Foreskin keratinocyte (primary cell): ENCODE measurements at places on chromosomes 11 and 22. TPM values are rescaled to one million over a fixed set of nuclear protein-coding genes. Genes with fewer than 3 reads are reported as not detected.

DNA sequence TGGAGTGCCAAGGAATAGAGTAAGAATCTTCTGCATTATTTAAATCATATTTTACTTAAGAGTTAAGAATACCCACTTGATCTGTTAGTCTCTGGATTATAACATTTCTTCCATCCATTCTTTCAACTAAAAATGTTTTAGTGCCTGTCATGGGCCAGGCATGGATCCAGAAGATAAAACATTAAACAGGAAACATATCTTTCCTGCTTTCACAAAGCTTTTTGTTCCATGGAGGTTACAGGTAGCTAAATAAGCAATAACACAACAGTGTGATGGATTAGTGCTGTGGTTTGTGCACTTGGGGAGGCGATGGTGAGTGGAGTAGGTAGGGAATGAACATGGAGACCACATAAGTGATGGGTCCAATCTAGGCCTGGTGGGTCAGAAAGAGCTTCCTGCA, 258.5 kb downstream of the DDX10 start:
- DNase-seq, result no peak

DNA sequence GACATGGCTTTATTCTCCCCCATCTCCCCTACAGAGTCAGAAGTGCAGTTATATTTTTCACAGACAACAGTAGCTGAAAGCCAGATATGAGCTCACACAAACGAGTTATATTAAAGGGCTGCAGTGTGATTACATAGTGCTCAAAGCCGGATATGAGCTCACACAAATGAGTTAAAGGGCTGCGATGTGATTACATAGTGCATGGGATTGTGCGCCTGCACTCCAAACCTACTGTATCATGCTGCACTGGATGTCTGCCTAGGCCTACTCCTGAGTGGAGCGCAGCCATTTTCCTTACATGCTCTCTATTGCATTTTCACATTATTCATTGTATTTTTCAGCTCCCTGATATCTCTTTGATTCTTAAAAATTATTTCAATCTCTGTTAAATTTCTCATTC, 414.6 kb upstream of the LARGE1 start:
- peak; percentile 2 for DNase-seq

GRCh38 chr11:64128255-64129006, 37.5 kb downstream of the MACROD1 start:
- DNase-seq, result no peak

DNA sequence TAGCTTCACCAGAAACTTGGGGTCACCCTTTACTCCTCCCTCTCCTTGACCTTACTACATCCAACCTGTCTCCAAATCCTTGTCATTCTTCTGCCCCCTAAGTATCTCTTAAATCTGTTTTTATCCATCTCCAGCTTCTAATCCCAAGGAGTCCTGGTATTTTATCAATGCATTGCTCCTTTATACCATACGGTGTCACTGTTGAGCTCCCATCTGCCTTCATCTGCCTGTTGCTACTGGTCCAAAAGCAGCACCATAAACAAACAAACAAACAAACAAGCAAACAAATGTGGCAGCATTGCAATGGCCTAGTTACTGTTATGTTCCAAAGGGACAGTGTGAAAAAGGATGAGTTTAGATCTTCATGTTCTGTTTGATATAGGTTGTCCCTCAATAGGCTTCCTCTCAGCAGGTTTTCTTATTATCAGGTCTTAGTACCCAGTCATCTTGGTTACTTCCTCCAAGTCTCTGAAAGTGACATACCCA, 34.2 kb downstream of the DNHD1 start:
- peak; percentile 2 for DNase-seq

DNA sequence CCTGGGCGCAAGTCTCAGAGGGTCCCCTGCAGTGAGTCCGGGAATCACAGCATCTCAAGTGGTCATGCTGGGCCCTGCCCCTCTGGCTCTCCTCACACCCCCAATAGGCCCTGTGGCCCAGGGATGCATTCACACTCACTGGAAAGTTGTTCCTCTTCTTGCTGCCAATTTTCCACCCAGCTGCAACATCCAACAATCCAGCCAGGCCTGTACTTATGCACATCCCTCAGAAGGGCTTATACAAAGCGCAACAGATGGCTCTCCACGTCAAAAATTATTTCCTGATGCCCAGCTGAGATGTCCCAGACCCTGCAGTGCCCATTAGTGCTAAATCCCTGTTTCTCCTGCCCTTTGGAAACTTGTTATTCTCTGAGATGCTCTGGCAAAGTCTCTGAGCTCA, 407.8 kb upstream of the NARS2 start:
- no peak for DNase-seq

- no peak for DNase-seq
Measured at GRCh38 chr22:47066616-47066905, 304.1 kb downstream of the TBC1D22A start.

The OR8G5 gene
- not detected in 2 replicates for polyA plus RNA-seq

The HBG2 gene
- not detected in 2 replicates for polyA plus RNA-seq

The RASGRP2 gene
- polyA plus RNA-seq, result 0.25 and 0.39 TPM in 2 replicates

The BRSK2 gene
- 0.08 and 0.18 TPM in 2 replicates for polyA plus RNA-seq

The SLC22A8 gene
- not detected in 2 replicates for polyA plus RNA-seq

The MS4A15 gene
- polyA plus RNA-seq, result not detected in 2 replicates
